ENCODE measurements at places on chromosomes 13 and 19.
A peak's percentile ranks its signal among the peaks of the same experiment; 100 is the strongest.

DNA sequence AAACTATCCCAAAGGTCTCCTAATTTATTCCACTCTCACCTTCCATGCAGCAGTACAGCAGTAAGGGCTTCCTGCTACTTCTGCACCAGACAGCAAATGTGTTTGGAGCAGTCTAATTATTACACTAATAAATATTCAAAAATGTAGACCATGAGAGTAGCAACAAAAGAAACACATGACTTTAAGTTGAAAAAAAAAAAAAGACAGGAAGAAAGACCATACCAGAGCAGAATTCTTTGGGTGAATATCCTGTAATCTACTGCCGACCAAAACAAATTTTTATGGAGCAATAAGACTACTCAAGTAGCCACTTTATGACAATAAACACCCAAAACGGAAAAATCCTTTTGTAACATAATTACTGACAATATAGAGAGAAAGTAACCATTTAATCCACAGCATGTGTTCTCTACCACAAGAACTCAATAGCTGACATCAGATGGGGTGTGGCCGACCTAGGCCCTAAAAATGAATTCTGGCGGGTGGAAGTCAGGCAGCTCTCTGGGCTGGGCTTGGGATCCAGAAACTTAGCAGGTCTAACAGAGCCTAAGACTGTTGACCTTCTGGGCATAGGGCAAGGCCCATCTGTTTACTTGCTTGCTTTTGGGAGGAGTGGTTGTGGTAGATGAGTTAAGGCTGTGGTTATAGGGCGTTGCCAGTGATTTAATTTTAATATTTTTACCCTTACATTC is 4.6 kb downstream of the KLF12 start:
- DNase-seq, result no peak

DNA sequence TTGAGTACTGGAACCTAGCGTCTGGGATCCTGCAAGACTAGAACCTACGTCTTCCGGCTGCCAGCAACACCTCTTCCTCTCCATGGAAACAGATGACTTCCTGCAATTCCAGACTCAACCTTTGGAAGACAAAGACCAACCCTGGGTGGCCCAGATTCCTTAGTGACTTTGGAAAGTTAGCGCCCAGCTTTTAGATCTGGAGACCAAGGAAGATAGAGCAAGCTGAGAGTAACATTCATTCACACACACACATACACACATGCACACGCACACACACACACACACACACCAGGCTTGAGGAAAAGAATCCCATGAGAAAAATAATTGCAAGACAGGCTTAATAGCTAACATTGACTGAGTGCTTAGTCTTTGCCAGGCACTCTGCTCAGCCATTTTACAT is 788.9 kb downstream of the UQCRFS1 start:
- no peak for DNase-seq

DNA sequence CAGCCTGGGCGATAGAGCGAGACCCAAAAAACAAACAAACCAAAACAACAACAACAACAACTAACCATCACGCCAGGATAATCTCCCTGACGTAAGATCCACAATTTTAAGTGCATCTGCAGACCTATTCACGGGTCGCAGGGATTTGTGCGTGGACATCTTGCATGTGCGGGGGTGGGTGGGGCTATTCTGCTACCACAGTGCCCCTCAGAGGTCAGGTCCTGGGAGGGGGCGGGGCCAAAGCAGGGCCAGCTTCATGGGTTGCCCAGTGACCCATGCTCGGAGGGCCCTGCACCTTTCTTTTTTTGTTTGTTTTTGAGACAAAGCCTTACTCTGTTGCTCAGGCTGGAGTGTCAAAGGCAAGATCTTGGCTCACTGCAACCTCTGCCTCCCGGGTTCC is 2.6 kb upstream of the CDC42EP5 start:
- DNase-seq, result no peak

GRCh38 chr19:18000915-18001776 is 6.8 kb upstream of the ARRDC2 start:
- peak; percentile 92 for DNase-seq

DNA sequence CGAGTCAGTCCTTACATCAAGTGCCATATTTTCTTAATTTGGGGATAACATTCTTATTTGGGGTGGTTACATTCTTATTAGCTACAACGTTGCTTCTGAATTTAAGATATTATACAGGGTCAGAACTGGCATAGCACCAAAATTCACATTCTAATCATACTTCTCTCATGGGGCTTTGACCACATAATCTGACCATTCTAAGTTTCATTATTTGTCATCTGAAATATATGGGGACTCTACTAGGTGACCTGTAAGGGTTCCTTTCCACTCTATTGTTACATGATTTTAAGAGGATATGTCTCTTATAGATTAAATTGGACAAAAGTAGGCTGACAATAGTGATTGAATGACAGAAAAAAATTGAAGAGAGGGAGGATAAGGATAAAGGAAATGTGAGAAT is 536.5 kb downstream of the KCTD12 start:
- DNase-seq, result no peak

GRCh38 chr13:100796463-100796862 is 121.9 kb upstream of the TMTC4 start:
- DNase-seq, result no peak

DNA sequence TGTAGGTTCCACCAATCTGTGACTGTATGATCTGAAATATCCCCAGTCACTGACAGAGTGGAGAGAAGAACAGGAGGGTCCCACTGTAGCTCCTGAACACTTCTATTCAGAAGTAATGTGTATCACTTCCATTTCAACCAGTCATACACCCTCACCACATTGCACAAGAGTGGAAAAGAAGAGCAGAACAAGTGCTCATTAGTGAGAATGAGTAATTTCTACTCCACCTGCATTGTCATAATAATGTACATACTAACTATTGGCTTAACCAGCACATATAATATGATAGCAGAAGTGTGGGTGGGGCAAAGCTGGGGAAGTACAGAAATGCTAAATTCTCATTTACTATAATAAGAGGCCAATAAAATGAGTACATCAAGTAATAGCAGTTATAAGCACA is 342.7 kb downstream of the LMO7 start:
- no peak for DNase-seq

DNA sequence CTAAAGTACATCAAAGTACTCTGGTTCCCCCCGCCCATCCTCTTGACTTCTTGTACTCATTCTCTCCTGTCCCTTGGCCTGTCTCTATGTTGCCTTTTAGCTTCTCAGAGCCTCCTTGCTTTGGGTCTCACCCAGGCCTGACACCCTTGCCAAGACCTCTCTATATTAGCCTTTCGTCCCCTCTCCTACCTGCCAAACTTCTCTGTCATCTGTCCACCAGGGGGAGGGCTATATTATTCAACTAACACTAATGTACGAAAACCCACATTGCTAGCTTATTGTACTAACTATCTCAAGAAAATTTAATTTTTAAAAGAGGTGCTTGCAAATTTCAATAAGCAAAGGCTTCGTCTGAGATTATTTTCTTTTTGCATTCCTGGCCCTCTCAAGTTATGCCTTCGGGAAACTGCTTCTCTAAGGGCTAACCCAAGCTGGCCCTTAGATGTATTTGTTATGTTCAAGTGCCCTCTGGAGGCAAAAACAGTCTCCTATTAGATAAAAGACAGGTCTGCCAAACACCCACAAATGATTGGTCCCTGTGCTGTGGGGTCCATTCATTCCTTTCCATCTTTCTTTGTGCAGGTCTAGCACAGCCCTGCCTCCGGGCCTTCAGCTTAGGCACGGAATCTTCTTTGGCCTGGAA is 6.3 kb upstream of the MRPS31 start:
- DNase-seq, result no peak

DNA sequence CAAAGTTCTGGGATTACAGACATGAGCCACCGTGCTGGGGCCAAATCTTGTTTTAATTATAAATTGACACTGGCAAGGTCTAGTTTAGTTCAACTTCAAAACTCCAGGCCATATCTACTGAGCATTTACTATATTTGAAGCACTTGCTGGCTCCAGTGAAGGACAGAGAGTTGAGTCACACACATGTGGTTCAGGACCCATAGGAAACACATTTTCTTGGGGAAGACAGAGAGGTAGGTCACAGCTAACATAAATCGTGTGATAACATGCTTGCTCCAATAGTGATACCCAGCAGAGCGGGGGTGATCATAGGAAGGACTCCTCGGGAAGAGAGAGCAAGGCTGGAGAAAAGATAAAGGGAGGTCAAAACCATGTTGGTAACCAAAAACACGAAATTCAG is 170.6 kb upstream of the TSC22D1 start:
- no peak for DNase-seq

GRCh38 chr13:43991773-43992201 is 112.1 kb downstream of the LACC1 start:
- no peak for DNase-seq

DNA sequence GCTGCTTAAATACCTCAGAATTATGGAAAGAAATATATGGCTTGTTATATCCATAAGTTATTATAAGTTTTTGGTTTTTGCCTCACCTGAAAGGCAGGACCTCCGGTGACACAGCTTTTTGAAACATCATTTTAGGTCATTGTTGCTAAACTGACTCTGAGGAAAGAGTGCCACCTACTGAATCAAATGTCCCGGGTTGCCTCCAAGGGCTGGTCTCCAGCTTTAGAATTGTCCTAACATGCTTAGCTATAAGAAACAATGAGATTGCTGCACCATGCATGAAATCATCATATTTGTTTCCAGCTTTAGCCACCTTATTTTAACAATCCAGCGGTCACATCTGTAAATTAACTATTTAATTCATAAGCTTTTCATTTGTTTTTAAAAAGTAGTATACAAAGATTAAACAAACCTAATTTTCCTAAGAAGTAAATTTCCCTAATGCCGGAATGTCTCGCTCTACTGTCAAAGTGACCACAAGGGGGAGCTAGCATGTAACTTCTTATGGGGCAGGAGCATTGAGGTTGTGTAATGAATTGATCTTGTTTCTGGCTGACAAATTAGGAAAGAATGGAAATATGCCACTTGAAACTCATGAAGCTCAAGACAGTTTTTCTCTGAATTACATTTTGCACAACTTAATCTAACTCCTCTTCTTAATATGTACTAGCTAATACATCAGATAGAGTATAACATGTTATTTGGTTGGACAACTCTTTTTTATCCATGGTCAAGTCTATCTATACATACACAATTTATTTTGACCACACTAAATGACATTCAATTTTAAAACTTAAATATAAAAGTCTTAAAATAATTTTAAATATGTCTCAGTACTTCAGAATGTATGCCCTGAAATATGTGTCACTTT is 6.7 kb upstream of the PCDH17 start:
- no peak for DNase-seq

- DNase-seq, result no peak
Measured at GRCh38 chr19:19900139-19900728, 512 bp upstream of the ZNF93 start.

DNA sequence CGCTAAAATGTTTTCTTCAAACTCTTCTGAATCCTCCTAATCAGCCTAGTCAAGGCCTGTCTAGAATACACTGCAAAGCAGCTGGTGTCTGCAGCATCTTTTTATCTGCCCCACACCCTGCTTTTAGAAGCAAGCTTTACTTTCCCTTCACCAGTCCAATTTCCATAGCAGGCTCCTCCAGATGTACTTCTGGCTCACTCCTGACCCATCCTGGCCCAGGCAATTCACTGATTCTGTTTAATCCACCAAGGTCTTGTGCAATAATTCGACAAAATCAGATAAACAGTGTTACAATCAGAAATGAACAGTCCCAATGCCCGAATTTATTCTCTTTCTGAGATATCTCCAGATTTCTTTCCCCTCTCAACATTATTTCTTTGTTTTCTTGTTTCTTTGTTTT is 415.2 kb upstream of the SGCG start:
- DNase-seq, result no peak

DNA sequence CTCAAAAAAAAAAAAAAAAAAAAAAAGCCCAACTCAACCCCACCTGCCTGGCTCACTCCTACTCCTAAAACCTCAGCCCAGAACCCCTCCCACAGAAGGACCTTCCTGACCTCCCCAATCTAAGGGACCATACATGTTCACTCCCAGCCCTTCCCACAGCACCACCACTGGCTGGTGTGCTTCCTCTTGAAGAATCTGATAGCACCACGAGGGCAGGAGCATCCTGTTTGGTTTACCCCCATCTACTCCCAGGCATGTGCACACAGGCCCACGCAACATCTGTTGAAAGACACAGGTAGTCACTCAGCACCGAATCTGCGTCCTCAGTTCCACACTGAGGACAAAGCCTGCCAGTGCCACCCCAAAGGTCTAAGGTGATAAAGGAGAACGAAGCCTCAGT is 8.2 kb downstream of the LATS2 start:
- DNase-seq, result no peak

GRCh38 chr19:8806661-8807060 is 25.4 kb downstream of the ZNF558 start:
- no peak for DNase-seq

GRCh38 chr19:54114340-54115108 is 933 bp downstream of the TFPT start:
- peak; percentile 77 for DNase-seq

GRCh38 chr19:11261971-11262839 is at the start of gene DOCK6:
TSS of gene DOCK6 (minus strand) at chr19:11262524. CDS start at chr19:11262440, 84 bp downstream.
- peak; percentile 67 for DNase-seq

- no peak for DNase-seq
Measured at GRCh38 chr13:82292334-82292733, 1589.9 kb downstream of the SLITRK1 start.

GRCh38 chr19:52991484-52991883 is 22.2 kb upstream of the ERVV-1 start:
- no peak for DNase-seq

DNA sequence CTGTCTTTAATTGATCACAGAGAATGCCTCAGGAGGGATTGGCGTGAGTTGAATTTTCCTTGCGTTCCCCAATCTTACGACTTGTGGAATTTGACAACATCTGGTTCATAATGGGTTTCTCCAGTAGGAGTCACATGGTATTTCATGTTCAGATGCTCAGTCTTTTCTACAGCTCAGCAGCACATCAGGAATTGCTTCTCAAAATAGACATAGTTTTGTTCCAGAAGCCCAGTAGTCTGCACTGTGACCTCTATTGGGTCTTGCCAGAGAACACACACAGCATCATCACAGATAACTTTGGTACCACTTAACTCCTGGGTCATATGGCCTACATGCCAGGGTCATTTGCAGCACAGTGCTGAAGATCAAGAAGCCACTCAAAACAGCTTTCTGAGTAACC is 282.5 kb upstream of the HTR2A start:
- DNase-seq, result no peak

GRCh38 chr13:99523838-99524237 is 22.6 kb downstream of the TM9SF2 start:
- no peak for DNase-seq

DNA sequence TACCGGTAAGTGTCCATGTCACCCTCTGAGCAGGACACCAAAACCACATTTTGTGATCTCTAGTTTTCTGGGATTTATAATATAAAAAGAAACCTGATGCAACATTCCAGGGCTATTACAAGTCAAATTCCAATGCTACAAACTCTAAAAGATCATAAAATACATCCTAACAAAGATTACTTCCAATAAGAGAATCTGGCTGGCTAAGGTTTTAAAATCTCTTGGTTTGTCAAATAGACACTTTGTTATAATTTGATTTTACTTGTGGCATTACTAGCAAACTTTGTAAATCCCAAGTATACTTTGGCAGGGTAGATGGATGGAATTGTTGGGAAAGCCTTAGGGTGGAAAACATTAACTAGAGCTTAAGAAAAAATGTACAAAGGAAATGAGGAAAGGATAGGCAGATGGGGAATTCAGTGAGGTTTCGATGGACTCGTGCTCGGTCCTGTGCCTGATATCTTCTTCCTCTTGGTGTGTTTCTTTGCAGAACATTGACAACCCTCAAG is 74.0 kb upstream of the POMP start:
- DNase-seq, result no peak

GRCh38 chr19:39825531-39826076 is 8.4 kb downstream of the DYRK1B start:
- no peak for DNase-seq

- no peak for DNase-seq
Measured at GRCh38 chr13:59658738-59659330, 504.9 kb downstream of the DIAPH3 start.
